Heart right ventricle (tissue), 16 donors: ENCODE measurements at places on chromosomes 7 and 10.
A peak's percentile ranks its signal among the peaks of the same experiment; 100 is the strongest.

- DNase-seq, result no peak
Observed at GRCh38 chr10:67257018-67257417, 331.2 kb downstream of the LRRTM3 start.

DNA sequence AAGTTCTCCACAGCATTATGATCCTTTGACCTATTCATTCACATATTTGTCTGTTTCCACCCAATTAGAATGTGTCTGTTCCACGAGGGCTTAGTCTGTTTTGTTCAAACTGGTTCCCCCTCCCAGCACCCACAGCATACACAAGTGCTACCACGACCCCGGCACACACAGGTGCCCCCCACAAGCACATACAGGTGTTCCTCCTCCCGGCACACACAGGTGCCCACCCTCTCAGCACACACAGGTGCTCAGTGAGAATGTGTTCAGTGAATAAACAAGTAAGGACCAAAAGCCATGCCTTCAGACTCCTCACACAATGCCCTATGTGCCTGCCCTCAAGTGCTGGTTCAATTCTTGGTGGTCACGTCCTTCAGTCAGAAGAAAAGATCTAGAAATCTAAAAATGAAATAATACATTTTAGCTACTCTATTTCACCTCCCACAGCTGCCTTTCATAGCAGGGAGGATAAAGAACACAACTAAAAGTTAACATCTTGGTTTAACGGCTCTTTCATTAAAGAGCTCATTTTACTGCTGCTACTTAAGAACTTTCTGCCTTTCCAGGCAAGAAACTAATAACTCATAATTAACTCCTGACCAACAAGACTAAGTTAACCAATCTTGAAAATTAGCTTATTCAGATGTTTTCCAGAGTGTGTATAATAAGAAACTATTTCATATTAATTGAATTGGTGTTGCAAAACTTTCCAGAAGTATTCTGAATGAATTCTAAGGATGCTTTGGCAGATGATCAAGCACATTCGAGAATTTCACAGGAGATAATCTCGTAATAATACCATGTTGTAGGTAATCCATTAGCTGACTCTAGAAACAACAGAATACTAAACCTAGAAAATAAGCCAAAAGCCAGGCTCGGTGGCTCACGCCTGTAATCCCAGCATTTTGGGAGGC lies 2.3 kb downstream of the DNMBP start:
- no peak for DNase-seq

- DNase-seq, result peak; percentile 12
Observed at GRCh38 chr7:1992554-1992953, 240.2 kb downstream of the MAD1L1 start.

- DNase-seq, result no peak
Observed at GRCh38 chr7:67599331-67600062, 602.9 kb downstream of the TYW1 start.

GRCh38 chr7:54705436-54705835 lies 53.6 kb downstream of the SEC61G start:
- DNase-seq, result no peak

- no peak for DNase-seq
Observed at GRCh38 chr10:111209692-111210091, 132.9 kb downstream of the ADRA2A start.

GRCh38 chr7:143885951-143886350 lies 16.0 kb downstream of the TCAF1 start:
- no peak for DNase-seq

DNA sequence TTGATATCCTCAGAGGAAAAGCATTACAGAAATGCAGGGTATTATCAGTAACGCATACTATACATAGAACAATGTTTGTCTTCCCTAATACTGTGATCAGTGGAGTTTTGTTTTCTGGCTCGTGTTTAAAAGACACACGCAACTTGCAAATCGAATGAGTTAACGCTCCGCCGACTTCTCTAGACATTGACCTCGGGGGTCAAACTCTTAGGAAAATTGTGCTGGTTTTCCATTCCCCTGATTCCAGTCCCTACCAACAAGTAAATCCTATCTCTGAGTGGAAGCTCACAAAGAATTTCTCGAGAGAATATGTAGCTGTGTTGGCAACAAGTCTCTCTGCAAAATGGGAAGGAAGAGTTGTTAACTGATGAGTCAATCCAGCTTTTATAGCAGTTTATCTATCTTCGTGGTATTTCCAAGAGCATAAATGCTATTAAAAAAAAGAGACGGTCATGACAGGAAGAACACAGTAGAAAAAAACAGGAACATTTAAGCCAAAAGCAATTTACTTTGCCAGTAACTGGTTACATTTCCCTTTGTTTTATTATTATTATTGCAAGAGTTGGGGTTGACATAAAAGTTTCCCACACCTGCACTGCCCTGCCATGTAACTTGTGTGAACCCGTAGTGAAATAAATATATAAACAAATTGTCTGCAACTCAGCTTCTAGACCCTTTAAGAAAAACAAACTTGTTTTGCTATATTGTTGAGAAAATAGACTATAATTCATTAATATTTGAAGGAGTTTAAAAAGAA lies 144.4 kb downstream of the ARID5B start:
- DNase-seq, result peak; percentile 38

- DNase-seq, result no peak
Observed at GRCh38 chr7:144787127-144787526, 48.7 kb downstream of the TPK1 start.

GRCh38 chr7:105224884-105225651 lies 163.7 kb downstream of the SRPK2 start:
- DNase-seq, result no peak

DNA sequence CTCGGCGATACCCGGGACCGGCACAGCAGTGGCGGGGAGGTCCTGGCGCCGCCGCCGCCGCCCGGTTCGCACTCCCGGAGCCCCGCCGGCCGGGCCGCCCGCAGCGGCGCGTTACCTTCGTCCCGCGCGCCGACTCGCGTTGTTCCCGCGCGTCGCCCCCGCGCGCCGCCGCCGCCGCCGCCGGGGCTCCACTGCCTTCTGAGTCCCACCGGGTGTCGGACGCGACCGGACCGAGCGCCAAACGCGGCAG lies at the start of gene EZH2:
EZH2 (minus strand) TSS at position 243 of the 250 bp plus-strand sequence. CDS start 36,993 bp downstream, outside the sequence.
- no peak for DNase-seq

DNA sequence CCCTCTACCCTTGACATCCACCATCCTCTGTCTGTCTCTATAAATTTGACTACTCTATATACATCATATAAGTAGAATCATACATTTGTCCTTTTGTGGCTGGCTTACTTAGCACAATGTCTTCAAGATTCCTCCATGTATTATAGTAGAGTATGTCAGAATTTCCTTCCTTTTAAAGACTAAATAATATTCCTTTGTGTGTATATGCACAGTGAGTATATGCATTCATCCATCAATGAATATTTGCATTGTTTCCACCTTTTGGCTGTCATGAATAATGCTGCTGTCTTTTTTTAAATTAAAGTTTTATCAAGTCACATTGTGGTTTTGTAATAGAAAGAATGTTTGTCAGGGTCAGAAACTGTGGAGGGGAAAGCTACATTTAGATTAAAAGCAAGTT lies 195.3 kb downstream of the ANK3 start:
- DNase-seq, result no peak

DNA sequence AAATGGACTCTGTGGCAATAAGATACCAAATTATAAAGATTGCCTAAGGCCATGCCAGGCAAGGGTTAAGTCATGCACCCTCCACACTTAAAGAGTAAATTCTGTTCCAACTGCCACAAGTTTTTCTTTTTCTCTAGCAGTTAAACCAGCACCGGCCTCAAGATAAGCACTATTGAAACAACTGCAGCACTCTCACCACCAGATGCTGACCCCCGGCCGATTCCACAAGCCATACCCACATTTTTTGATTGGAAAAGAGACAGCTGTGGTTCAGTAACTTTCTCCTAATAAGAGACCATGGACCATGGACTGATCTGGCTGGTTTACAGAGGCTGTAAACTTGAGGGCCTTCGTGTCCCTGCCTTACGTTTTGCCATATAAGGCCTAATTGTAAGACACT lies 44.9 kb downstream of the GRM8 start:
- no peak for DNase-seq

GRCh38 chr10:52210161-52210560 lies 103.9 kb upstream of the DKK1 start:
- no peak for DNase-seq

DNA sequence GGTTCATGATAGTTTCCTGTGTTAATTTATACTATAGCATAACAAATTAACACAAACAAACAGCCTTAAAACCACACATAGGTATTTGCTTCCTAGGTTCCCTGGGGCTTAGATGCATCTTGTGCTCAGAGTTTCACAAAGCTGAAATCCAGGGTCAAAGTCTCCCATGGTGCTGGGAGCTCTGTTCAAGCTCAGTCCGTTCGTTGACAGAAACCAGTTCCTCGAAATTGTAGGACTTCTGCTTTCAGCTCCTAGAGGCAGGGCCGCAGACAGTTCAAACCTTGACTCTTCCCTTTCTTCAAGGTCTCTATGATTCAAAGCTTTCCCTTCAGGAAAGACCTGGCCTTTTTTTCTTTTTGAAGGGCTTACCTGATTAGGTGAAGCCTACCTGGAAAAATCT lies 90.5 kb downstream of the VSTM2A start:
- DNase-seq, result no peak

DNA sequence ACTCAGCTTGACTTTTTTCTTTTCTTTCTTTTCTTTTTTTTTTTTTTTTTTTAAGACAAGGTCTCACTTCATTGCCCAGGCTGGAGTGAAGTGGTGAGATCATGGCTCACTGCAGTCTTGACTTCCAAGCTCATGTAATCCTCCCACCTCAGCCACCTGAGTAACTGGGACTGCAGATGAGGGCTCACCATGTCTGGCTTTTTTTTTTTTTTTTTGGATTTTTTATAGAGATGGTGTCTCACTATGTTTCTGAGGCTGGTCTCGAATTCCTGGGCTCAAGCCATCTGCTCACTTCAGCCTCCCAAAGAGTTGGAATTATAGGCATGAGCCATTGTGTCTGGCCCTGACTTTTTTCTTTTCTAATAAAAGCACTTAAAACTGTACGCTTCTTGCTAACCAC lies 358.2 kb upstream of the IGFBP3 start:
- no peak for DNase-seq

DNA sequence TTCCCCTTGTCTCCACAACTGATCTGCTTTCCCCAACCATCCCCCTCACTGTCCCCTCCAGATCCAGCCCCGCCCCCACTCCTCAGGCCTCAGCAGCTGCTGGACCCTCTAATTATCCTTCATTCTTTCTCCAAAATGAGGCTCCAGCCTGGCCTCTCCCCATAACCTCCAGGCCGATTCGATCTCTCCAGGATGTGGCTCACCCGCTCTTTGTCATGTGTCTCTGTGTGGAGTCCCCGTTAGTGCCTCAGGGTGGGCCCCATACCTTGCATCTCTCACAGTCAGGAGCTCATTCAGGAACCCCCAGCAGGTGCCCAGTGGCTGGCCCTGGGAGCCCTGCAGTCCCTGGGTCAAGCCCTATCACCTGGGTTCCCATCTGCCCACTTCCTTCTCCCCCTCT lies 1.3 kb downstream of the PILRA start:
- no peak for DNase-seq

- no peak for DNase-seq
Observed at GRCh38 chr7:73536479-73536878, 14.4 kb upstream of the BAZ1B start.

- DNase-seq, result no peak
Observed at GRCh38 chr7:105261689-105262088, 127.0 kb downstream of the SRPK2 start.

DNA sequence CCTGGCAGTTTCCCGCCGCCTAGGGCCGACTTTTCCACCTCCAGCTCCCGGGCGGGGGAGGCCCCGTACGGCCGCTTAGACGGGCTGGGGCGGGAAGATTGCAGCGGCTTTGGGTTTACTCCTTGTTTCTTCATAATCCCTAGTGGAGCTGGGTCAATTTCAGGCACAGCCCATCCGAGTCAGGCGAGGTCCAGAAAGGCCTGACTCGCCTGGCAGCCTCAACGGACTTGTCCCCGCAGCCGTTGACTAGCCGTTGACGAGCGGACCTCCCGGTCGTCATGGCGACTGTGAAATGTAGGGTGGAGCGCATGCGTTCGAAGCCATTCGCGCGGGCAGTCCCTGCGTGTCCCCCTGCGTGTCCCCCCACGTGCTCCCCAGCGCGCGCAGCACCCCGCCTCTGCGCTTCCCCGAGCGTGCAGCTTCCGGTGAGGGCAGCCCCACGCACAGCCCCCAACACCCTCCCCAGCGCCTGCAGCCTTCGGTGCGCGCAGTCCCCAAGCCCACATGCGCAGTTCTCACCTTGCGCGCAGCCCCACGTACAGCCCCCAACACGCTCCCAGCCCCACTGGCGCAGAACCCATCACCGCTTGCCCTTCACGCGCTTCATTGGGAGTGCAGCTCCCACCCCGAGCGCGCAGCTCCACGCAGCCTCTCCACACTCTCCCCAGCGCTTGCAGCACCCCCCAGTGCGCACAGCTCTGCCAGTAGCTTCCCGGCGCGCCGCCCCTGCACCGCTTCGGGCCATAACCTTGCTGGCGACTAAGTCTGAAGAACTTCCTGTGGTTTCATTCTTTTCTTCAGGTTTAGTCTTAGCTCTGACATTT lies 67.8 kb downstream of the TBX20 start:
- DNase-seq, result peak; percentile 43

- no peak for DNase-seq
Observed at GRCh38 chr10:87657371-87657770, 2.3 kb upstream of the PAPSS2 start.

GRCh38 chr10:15053061-15053460 lies 9.3 kb downstream of the OLAH start:
- no peak for DNase-seq

GRCh38 chr10:6621536-6621935 lies 41.5 kb upstream of the PRKCQ start:
- no peak for DNase-seq

GRCh38 chr7:139104091-139104450 lies 5.4 kb downstream of the ZC3HAV1 start:
- no peak for DNase-seq

GRCh38 chr10:104559935-104560334 lies 81.2 kb upstream of the SORCS3 start:
- DNase-seq, result no peak

DNA sequence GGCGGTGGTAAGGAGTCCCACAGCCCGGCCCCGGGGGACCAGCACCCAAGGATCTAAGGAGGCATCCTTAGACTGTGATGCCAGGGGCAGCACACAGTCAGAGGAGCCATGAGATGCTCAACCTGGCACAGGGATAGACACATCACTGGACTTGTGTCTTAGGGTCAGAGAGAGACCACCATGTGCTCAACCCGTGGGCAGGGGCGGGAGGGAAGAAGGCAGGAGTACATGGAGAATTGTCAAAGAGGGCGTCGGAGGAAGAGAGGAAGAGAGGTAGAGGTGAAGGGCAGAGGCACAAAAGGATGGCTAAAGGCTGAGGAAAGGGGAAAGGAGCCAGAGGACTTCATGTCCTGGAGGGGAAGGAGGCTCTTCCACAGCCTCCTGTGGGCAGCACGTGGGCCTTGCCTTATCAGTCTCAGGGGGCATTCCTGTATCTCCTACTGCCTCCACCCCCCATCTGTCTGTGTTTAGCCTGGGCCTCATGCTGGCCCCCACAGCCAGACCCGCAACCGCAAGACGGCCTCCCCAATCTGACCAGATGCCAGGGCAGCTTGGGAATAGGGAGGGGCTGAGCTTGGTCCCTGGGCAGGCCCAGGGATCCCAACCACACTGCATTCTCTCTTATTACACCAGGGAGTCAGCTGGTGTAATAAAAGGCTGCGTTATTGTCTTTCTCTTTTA lies 2.2 kb downstream of the ADCY1 start:
- DNase-seq, result no peak
